ENCODE measurements at places on chromosomes 5 and 9. TPM values are rescaled to one million over a fixed set of nuclear protein-coding genes. Genes with fewer than 3 reads are reported as not detected.

The NMUR2 gene
- total RNA-seq = 178 TPM

The UBLCP1 gene
- 39.5 TPM for total RNA-seq

The TLX3 gene
- total RNA-seq = 6.5 TPM

The PHF24 gene
- total RNA-seq = not detected

The NELFB gene
- 43.5 TPM for total RNA-seq

The RASGEF1C gene
- not detected for total RNA-seq

The INPP5E gene
- total RNA-seq = 11.3 TPM

The ZCCHC10 gene
- total RNA-seq = 25.9 TPM

The PPIP5K2 gene
- total RNA-seq = 51.7 TPM

The OLFML2A gene
- 0.88 TPM for total RNA-seq

The ECSCR gene
- not detected for total RNA-seq
